Breast epithelium (tissue), 4 donors: ENCODE measurements at places on chromosomes 7 and 10. TPM values are rescaled to one million over a fixed set of nuclear protein-coding genes. Genes with fewer than 3 reads are reported as not detected.

DNA sequence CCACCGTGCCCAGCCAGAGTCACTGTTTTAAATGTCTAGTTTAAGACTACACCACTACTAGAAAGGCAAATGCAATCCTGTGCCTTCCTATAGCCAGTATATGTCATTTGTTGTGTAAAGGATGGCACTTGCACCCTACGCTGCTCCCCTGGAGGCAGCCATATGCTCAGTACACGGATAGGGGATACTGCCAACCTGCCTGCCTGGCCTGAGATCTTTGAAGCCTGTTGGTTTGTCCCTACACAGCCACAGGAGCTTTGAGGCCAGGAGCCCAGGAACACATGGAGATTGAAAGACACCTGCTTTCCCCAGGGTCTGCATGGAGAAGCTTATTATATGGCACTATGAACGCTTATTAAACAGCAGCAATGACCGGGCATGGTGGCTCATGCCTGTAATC lies 2.3 kb upstream of the SCRN1 start:
- no peak for DNase-seq

- DNase-seq, result no peak
Observed at GRCh38 chr10:3741688-3742461, 43.1 kb downstream of the KLF6 start.

DNA sequence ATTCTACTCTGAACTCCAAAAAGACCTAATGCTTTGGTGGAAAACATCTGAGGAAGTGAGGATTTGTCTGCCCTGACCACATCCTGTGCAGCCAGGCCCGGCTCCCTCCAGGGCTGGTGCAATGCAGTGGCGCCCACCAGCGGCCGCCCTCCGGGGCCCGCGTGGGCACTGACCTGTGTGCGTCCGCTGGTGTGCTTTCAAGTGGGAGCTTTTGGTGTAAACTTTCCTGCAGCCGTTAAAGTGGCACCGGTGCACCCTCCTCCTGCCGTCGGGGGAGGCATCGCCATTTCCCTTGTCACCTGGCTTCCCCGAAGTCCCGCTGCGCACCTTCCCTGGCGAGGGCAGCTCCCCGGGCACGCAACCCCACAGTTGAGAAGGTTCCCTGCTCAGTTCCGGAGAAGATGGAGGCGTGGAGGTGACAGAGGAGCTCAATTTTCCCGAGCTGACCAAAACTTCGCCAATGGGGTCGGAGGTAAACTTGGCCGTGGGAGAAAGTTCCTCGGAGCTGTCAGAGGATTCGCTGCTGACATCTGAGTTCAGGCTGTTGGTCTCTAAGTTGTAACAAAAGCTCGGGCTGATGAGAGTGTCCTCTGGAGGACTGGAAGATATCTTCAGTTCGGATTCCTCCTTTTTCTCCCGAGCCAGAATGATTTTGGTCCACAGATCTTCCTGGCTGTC lies 3.4 kb downstream of the KLF6 start:
- no peak for DNase-seq

- no peak for DNase-seq
Observed at GRCh38 chr7:27094304-27095049, 1.3 kb downstream of the HOXA1 start.

GRCh38 chr10:15251791-15252380 lies 83.4 kb upstream of the NMT2 start:
- no peak for DNase-seq

- no peak for DNase-seq
Observed at GRCh38 chr7:47303014-47303694, 278.8 kb downstream of the TNS3 start.

DNA sequence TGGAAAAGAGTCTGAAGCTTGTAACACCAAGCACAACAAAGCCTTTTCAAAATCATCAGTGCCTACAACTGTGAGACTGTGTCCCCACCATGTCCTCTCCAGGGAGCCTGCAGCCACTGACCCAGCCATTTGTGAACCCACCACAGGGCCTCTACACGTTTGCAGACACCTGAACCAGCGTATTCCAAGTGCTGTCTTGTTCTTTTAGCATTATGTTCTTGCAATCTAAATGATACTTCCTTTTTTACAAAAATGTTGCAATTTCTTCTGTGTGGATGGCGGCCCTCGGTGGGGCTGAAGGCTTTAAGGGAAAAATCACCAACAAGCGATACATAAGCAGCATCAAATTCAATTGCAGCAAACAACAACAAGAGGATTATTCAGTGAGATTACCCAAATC lies 403.2 kb upstream of the MGMT start:
- DNase-seq, result no peak

- DNase-seq, result no peak
Observed at GRCh38 chr7:22762866-22763265, 35.9 kb downstream of the IL6 start.

- DNase-seq, result peak; percentile 73
Observed at GRCh38 chr7:1579481-1580421, 9.9 kb upstream of the PSMG3 start.

DNA sequence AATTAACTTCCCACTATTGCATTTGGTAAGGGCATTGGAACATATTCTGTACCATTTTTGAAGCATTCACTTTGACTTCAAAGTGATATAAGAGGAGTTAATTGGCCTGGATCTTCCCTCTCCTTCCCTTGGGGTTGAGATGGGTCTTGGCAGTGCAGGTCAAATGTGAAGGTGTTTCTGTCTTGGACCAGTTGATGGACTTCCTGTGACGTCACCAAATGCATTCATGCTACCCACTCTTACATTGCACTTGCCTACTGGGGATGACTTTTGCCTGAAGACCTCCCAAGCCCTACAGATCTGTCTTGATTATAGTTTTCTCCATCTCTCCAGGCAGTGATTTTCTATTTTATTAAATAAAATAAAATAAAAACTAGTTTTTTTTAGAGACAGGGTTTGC lies 221.5 kb downstream of the BUB3 start:
- no peak for DNase-seq

The LRRC4 gene
- 3.2 TPM for total RNA-seq

The CTTNBP2 gene
- 8.8 TPM for total RNA-seq

The GBX1 gene
- not detected for total RNA-seq

The PNLIPRP1 gene
- total RNA-seq, result not detected

The HNRNPH3 gene
- 65.3 TPM for total RNA-seq

The PLEKHS1 gene
- 23.6 TPM for total RNA-seq

The HOXA6 gene
- total RNA-seq, result 7.9 TPM

The ITGA8 gene
- 2.9 TPM for total RNA-seq

The VTI1A gene
- total RNA-seq, result 65.6 TPM

The CPA1 gene
- 0.73 TPM for total RNA-seq
